Upper lobe of right lung (tissue), 1 donor: ENCODE measurements at places on chromosomes 6 and 20. TPM values are rescaled to one million over a fixed set of nuclear protein-coding genes. Genes with fewer than 3 reads are reported as not detected.

The C4B gene
- 166 TPM for total RNA-seq

The TRIM40 gene
- total RNA-seq, result not detected

DNA sequence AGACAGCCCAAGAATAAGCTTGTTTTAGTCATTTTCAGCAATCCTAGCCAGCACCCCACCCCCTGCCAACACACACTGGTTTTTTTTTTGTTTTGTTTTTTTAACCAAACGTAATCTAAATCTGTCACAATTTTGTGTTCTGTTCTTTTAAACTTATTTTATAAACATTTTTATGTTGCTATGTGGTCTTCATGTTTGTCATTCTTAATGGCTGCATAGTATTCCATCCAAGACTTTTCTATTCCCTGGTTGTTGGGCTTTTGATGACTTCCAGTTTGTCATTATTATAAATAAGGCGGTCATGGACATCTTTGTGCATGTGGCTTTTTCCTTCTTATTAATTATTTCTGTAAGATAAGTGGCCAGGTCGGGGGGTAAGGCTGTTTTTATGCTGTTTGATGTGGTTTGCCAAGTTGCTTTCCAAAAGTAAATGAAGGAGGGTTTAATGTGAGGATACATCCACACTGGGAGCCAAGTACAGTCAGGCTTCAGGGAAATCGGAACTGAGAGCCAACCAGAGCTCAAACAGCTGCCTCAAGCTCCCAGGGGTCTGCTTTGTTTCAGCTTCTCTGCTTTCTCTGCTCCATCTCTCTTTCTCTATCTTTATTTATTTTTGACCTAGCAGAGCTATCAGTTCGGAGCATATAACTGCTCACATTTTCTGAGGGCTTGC lies 125.8 kb downstream of the VEGFA start:
- H3K4me1 ChIP-seq, result no peaks in the 10 kb centered on the region
- peaks cover under 1% of the 10 kb centered on the region for H3K27me3 ChIP-seq
- H3K27ac ChIP-seq, result no peak overlapping the region
- H3K4me3 ChIP-seq, result no peak overlapping the region

DNA sequence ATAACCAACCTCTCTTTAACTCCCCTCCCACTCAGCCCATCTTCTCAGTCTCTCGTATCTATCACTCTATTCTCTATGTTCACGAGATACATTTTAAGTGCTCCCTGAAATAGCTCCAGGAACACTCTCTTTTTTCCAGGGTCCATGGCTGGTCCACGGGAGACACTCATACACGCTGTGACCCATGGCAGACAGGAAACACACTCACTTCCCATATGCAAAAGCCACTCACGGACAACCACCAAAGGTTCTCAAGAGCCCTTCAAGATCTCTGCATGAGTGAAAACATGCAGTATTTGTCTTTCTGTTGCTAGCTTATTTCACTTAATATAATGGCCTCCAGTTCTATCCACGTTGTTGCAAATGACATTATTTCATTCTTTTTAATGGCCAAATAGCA lies 71.4 kb upstream of the PCSK2 start:
- H3K36me3 ChIP-seq, result no peaks in the 10 kb centered on the region
- no peak overlapping the region for H3K4me3 ChIP-seq

GRCh38 chr6:76886900-76887299 lies 576.4 kb downstream of the HTR1B start:
- H3K27me3 ChIP-seq, result no peaks in the 10 kb centered on the region
- H3K27ac ChIP-seq, result no peak overlapping the region
- H3K4me3 ChIP-seq, result no peak overlapping the region
- no peak for DNase-seq
- H3K4me1 ChIP-seq, result no peaks in the 10 kb centered on the region
- H3K36me3 ChIP-seq, result no peaks in the 10 kb centered on the region

DNA sequence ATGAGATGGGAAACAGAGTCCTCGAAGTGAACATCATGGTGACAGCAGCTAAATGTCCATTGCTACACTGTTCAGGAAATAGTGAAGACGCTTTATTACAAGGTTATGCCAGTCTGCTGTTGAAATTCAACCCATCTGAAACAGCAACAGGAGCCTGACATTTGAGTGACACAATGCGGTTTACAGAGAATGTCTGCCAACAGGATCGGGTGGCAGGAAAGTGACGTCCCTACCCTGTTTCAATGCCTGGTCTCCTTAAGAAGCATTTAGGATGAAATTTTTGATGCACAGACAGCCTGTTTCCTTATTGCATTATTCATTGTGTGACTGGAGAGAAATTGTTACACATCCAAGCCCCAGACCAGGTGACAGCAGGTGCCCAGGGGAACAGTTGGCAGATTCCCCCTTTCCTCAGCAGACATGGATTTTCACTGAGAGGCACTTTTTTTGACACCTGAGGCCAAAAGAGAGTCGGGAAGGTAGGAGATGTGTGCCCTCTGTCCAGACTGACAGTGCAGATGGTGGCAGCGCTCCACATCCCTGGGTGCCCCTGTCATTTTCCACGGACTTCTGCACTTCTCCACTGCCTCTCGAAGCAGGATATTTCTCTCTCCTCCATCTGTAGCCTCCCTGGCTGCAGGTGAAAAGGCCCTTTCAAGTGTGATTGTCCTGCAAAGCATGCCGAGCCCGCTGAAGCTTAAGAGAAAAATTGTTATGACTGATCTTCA lies 87.9 kb downstream of the BFSP1 start:
- peaks cover 12% of the 10 kb centered on the region for H3K27me3 ChIP-seq
- H3K36me3 ChIP-seq, result no peaks in the 10 kb centered on the region
- no peak for DNase-seq

- no peak overlapping the region for H3K27ac ChIP-seq
- no peak for DNase-seq
- H3K27me3 ChIP-seq, result no peaks in the 10 kb centered on the region
- no peaks in the 10 kb centered on the region for H3K36me3 ChIP-seq
- no peak overlapping the region for H3K4me3 ChIP-seq
Observed at GRCh38 chr6:163698086-163698485, 283.6 kb downstream of the QKI start.

DNA sequence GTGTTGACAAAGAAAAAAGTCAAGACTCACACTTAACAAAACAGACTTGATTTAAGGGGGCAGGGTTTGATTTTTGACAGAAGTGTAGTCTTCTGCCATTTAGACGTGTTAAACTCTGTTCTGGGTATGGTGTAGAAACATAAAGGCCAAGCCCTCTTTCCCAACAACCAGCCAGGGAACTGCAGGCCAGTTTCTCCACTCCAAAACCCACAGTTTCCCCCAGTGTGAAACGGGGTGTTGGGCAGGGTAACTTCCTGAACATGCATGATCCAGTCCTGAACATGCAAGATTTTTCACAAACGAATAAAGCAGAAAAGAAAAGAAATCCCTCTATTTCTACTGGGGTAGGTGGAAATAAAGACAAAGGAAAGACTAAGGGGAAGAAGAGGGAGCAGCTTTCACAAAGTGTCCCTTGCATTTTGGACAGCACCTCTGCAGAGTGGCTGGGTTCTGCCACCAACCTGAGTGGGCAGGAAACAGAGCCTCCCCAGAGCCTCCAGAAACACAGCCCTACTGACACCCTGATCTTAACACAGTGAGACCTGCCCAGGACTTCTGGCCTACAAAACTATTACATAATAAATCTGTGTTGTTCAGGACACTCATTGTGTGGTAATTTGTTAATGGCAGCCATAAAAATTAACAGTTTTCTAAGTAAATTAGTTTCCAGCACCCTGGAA lies 7.5 kb downstream of the APMAP start:
- peak overlapping the region; percentile 38 for H3K27ac ChIP-seq
- H3K4me1 ChIP-seq, result peaks cover 15% of the 10 kb centered on the region
- H3K27me3 ChIP-seq, result no peaks in the 10 kb centered on the region

- no peaks in the 10 kb centered on the region for H3K27me3 ChIP-seq
- H3K4me1 ChIP-seq, result no peaks in the 10 kb centered on the region
- no peak overlapping the region for H3K4me3 ChIP-seq
- no peak for DNase-seq
- no peaks in the 10 kb centered on the region for H3K36me3 ChIP-seq
- no peak overlapping the region for H3K27ac ChIP-seq
Observed at GRCh38 chr6:145699462-145699861, 35.9 kb downstream of the EPM2A start.
